ENCODE measurements at places on chromosomes 1 and 21.

DNA sequence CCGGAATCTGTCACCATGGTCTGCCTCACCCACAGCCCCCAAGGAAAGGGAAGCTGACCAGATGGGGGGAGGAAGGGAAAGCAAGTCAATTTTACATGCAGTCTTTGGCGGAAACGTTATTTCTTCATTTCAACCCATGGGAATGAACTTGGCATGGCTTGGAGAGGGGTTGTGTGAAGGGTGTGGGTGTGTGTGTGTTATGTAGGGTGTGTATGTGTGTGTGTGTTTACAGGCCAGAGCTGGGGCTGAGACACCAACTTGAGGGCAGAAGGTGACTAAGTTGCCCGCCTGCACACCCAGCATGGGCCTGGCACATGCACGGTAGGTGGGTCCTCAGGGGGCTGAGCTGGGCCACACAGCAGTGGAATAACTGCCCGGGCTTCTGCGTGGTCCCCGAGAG, 65.2 kb downstream of the MRPL37 start:
- no peak overlapping the region for H3K4me3 ChIP-seq
- H3K27ac ChIP-seq: no peak overlapping the region
- H3K27me3 ChIP-seq: no peaks in the 10 kb centered on the region
- DNase-seq: no peak
- no peaks in the 10 kb centered on the region for H3K36me3 ChIP-seq

DNA sequence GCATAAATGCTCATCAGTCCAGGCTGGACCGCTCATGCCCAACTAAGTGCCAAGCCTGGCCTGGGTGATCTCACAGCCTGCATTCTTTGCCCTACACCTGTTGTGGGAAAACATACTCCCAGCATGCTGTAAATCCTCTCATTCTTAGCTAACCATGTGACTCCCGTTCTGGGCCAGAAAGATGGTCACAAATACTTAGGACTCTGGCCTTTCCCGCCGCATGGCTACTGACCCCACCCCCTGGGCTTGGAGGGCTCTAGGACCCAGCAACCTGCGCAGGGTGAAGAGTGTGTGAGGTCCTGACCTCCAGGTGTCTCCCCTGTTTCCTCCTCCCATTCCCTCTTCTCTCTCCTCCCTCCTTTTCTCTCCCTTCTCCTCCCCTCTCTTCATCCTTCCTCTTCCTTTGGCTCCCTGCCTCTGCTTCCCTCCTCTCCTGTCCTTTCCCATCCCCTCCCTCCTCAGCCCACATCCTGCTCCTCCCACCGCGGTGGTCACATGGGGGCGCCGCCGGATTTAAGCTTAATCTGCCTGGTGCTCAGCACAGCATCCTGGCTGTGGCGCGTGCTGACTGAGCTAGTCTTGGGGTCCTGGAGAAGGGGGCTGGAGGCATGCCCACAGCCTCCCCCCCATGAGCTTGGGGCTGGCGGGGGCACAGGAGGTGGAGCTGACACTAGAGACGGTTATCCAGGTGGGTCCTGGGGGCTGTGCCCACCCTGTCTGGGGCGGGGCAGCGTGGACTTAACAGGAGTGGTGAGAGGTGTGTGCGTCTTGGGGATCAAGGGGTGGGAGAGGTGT, at the start of gene CROCC:
TSS of gene CROCC (plus strand) at position 541 of the 795 bp plus-strand sequence. CDS start at position 629, 88 bp downstream.
- no peaks in the 10 kb centered on the region for H3K4me1 ChIP-seq
- no peaks in the 10 kb centered on the region for H3K36me3 ChIP-seq
- H3K27me3 ChIP-seq: no peaks in the 10 kb centered on the region
- DNase-seq: no peak
- peak within 1 kb of the TSS; percentile 2 for H3K4me3 ChIP-seq

- H3K27ac ChIP-seq: no peak overlapping the region
- no peak overlapping the region for H3K4me3 ChIP-seq
- H3K36me3 ChIP-seq: no peaks in the 10 kb centered on the region
- no peaks in the 10 kb centered on the region for H3K27me3 ChIP-seq
- DNase-seq: no peak
Measured at GRCh38 chr1:164519426-164519825, 39.6 kb upstream of the PBX1 start.

GRCh38 chr1:64701071-64701470, 43.8 kb upstream of the RAVER2 start:
- H3K36me3 ChIP-seq: no peaks in the 10 kb centered on the region
- DNase-seq: no peak
- no peak overlapping the region for H3K4me3 ChIP-seq
- no peaks in the 10 kb centered on the region for H3K27me3 ChIP-seq

- H3K4me3 ChIP-seq: peak within 1 kb of the TSS; percentile 61
- no peaks in the 10 kb centered on the region for H3K36me3 ChIP-seq
Measured at GRCh38 chr1:156816561-156817328, at the start of gene SH2D2A. TSS of gene SH2D2A (minus strand) at chr1:156816848. CDS start at chr1:156816708, 140 bp downstream.

All from breast epithelium (tissue), 4 donors.